ENCODE measurements at places on chromosomes 6 and 20.

GRCh38 chr6:107632381-107633136, 142.6 kb downstream of the SOBP start:
- H3K27ac ChIP-seq: no peak overlapping the region
- no peaks in the 10 kb centered on the region for H3K4me1 ChIP-seq

DNA sequence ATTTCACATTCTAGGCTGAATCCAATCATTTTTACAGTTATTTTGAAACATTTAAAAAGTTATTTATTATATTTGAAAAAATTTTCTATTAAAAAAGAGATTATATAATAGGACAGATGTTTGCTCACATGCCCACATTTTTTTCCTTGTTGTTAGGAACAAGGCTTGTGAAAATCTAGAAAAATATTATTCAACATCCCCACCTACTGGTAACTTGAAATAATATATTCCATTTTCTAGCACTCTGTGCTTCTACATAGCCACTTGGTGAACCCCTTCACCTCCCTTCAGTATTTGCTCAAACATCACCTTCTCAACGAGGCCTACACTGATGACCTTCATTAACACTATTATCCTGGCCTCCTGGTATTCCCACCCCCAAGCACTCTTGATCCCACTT, 18.3 kb upstream of the GPRC6A start:
- H3K27me3 ChIP-seq: no peaks in the 10 kb centered on the region
- no peaks in the 10 kb centered on the region for H3K36me3 ChIP-seq
- no peak overlapping the region for H3K4me3 ChIP-seq
- no peak overlapping the region for H3K27ac ChIP-seq
- H3K4me1 ChIP-seq: no peaks in the 10 kb centered on the region
- DNase-seq: peak; percentile 35

GRCh38 chr6:68760485-68760884, 125.4 kb downstream of the ADGRB3 start:
- H3K4me1 ChIP-seq: no peaks in the 10 kb centered on the region
- no peaks in the 10 kb centered on the region for H3K27me3 ChIP-seq
- H3K4me3 ChIP-seq: no peak overlapping the region
- H3K36me3 ChIP-seq: no peaks in the 10 kb centered on the region

- DNase-seq: no peak
- no peaks in the 10 kb centered on the region for H3K27me3 ChIP-seq
- H3K27ac ChIP-seq: no peak overlapping the region
- H3K4me1 ChIP-seq: no peaks in the 10 kb centered on the region
- no peaks in the 10 kb centered on the region for H3K36me3 ChIP-seq
- H3K4me3 ChIP-seq: no peak overlapping the region
Measured at GRCh38 chr6:135002974-135003703, 51.5 kb downstream of the HBS1L start.

DNA sequence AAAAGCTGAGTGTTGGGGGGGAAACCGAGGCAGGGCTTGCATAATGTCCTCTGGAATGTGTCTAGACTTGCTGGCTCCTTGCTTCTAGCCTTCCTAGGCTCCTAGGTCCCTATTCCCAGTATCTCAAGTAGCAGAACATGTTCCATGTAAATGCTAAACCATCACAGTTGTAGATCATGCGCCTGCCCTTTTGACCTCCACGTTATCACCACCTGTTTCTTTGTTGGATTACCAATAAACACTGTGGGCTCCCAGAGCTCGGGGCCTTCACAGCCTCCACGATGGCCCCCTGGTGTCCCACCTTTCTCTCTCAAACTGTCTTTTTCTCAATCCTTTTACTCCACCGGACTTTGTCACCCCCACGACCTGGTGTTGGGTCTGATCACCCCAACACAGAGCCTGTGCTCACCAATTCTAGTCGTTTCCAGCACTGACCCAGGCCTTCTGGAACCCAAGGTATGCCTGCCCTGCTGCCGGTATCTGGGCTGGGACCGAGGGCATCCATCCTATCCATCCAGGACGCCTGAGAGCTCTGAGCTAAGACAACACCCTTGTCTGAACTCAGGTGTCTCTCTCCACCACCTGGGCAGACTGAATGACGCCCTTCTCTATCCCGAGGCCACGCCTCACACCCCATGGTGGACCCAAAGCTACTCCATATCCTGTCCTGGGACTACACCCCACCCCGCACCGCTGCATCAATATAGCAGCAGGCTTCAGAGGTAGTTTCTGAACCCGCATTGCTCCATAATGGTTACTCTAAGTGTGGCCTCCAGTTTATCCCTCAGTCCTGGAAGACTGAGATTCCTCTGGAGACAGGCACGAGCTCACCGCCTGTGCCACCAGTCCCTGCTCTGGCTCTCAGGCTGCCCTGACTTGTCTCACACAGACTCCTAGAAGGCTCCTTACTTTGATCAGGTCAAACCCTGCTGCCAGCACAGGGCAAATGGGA, 9.3 kb upstream of the PRR18 start:
- H3K27ac ChIP-seq: no peak overlapping the region
- no peaks in the 10 kb centered on the region for H3K4me1 ChIP-seq
- H3K27me3 ChIP-seq: no peaks in the 10 kb centered on the region
- DNase-seq: no peak
- H3K36me3 ChIP-seq: no peaks in the 10 kb centered on the region

GRCh38 chr6:129105793-129106192, 222.9 kb downstream of the LAMA2 start:
- H3K27ac ChIP-seq: no peak overlapping the region
- no peak overlapping the region for H3K4me3 ChIP-seq
- no peaks in the 10 kb centered on the region for H3K36me3 ChIP-seq
- no peaks in the 10 kb centered on the region for H3K27me3 ChIP-seq

DNA sequence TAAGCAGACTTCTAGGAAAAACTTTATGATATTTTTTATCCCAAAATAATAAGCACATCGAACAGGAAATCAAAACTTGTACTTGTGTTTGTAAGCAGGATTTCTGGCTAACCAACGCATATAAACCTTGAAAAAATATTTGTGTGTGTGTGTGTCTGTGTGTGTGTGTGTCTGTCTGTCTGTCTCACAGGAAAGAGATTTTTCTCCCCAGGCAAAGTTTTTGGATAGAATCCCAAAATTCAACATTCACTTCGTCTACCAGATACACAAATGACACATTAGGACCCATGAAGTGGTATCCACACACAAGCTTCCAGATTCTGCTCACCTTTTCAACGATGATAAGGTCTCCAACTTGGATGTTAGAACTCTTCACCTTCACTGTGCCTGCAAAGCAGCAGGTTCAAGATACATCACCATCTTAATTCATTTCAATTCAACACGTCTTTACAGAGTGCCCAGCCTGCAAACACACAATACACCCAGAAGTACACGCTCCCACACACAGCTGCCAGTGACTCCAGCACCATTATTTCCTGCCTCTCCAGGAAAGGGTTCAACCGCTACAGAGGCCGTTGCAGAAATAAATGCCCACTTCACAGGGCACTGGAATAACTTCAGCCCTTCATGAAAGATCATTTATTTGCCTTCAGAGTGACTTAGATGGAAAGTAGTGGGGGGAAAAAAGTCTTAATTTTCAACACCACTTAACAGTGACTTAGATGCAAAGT, 70.9 kb downstream of the ATP9A start:
- DNase-seq: no peak
- no peaks in the 10 kb centered on the region for H3K36me3 ChIP-seq
- peaks cover 6% of the 10 kb centered on the region for H3K4me1 ChIP-seq
- no peak overlapping the region for H3K27ac ChIP-seq
- no peaks in the 10 kb centered on the region for H3K27me3 ChIP-seq
- H3K4me3 ChIP-seq: no peak overlapping the region

DNA sequence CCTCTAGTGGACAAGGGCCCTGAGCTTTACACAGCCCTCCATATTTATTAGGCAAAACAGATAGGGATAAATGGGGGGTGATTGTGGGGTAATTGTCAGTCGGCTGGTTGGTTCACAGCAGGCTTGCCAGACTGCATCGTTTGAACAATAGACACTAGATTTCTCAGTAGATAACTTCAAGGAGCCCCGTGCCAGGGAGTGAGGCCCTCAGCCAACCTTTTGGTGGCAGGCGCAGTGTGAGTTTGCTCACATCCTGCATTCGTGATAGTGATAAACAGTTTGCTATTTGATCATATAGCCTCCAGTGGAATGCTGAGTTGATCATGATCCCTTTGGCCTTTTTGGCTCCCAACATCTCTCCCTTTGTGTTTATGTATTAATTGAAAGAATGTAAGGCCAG, 3.6 kb upstream of the ABHD12 start:
- no peaks in the 10 kb centered on the region for H3K27me3 ChIP-seq
- H3K36me3 ChIP-seq: no peaks in the 10 kb centered on the region
- DNase-seq: peak; percentile 70
- H3K4me1 ChIP-seq: peaks cover 6% of the 10 kb centered on the region
- no peak overlapping the region for H3K4me3 ChIP-seq

DNA sequence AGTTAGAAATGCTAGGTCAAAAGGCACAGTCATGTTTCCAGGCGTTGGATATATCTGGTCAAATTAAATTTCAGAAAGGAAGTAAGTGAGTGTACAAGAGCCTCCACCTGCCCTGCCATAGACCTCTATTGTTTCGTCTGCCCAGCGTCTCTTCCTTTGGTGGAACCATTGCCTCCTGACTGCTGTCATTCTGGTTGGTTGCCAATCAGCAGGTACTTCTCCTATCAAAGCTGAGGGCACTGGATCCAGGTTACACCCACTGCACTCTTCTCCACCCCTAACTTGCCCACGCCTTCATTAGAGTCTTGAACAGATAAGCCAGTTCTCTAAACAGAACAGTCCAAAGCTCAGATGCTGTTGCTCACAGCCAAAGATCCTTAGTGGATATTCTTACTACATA, 2.6 kb upstream of the WFDC5 start:
- no peaks in the 10 kb centered on the region for H3K27me3 ChIP-seq
- DNase-seq: no peak
- H3K27ac ChIP-seq: no peak overlapping the region
- H3K36me3 ChIP-seq: no peaks in the 10 kb centered on the region
- H3K4me1 ChIP-seq: no peaks in the 10 kb centered on the region

- H3K4me3 ChIP-seq: no peak overlapping the region
- H3K27ac ChIP-seq: no peak overlapping the region
- peaks cover 11% of the 10 kb centered on the region for H3K4me1 ChIP-seq
- no peaks in the 10 kb centered on the region for H3K27me3 ChIP-seq
- H3K36me3 ChIP-seq: no peaks in the 10 kb centered on the region
Measured at GRCh38 chr20:10509376-10509775, 74.3 kb downstream of the SLX4IP start.

- no peak overlapping the region for H3K27ac ChIP-seq
- no peaks in the 10 kb centered on the region for H3K36me3 ChIP-seq
- DNase-seq: peak; percentile 74
- no peaks in the 10 kb centered on the region for H3K4me1 ChIP-seq
Measured at GRCh38 chr6:131250122-131250521, 114.9 kb downstream of the AKAP7 start.

- H3K4me1 ChIP-seq: no peaks in the 10 kb centered on the region
- H3K27me3 ChIP-seq: no peaks in the 10 kb centered on the region
- no peak for DNase-seq
- H3K4me3 ChIP-seq: no peak overlapping the region
- peaks cover 40% of the 10 kb centered on the region for H3K36me3 ChIP-seq
Measured at GRCh38 chr20:17619351-17620093, 49.6 kb downstream of the DSTN start.

DNA sequence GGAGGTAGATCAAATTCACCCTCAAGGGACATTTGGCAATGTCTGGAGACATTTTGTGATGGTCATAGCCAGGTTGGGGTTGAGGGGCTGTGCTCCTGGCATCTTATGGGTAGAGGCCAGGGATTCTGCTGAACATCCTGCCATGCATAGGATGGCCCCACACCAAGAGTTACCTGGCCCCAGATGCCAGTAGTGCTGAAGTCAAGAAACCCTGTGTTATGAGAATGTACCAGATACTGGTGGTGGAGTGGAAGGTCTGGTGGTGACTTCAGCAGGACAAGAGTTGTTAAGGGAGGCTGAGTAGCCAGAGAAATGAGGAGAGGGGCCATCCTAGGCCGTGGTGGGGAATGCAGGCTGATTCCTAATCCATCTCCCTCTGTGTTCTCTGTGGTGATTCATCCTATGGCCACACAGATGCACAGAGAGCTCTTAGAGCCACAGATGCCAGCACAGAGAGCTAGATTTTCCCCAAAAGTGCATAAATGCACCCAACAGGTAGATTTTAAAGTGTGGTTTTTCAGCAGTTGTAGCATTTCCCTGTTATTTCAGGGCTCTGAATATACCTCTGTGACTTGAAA, 43.6 kb downstream of the CDYL start:
- H3K4me1 ChIP-seq: no peaks in the 10 kb centered on the region
- no peak overlapping the region for H3K4me3 ChIP-seq
- peak; percentile 59 for DNase-seq
- no peak overlapping the region for H3K27ac ChIP-seq
- H3K36me3 ChIP-seq: no peaks in the 10 kb centered on the region

DNA sequence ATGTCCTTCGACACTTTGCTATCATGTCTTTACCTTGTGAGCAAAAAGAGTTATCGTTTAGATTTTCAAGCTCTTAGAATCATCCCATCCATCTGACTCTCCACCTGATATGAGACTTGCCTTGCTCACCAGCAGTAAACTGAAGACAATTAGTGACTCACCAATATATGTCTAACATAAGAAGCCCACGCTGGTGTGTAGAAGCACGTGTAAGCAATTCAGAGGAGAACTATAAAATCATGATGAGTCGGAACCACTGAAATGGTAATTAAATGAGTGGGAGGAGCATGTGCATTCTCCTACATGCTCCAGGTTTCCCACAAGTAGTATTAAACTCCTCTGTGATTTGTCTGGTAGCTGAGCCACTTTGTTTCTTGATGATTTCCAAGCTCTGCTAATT, 181.6 kb upstream of the RNF217 start:
- DNase-seq: no peak
- H3K4me3 ChIP-seq: no peak overlapping the region
- H3K27ac ChIP-seq: no peak overlapping the region
- no peaks in the 10 kb centered on the region for H3K4me1 ChIP-seq

GRCh38 chr20:59400708-59401107, 100.3 kb downstream of the EDN3 start:
- no peak overlapping the region for H3K27ac ChIP-seq
- no peaks in the 10 kb centered on the region for H3K4me1 ChIP-seq
- peaks cover 3% of the 10 kb centered on the region for H3K27me3 ChIP-seq
- H3K36me3 ChIP-seq: no peaks in the 10 kb centered on the region
- H3K4me3 ChIP-seq: no peak overlapping the region

DNA sequence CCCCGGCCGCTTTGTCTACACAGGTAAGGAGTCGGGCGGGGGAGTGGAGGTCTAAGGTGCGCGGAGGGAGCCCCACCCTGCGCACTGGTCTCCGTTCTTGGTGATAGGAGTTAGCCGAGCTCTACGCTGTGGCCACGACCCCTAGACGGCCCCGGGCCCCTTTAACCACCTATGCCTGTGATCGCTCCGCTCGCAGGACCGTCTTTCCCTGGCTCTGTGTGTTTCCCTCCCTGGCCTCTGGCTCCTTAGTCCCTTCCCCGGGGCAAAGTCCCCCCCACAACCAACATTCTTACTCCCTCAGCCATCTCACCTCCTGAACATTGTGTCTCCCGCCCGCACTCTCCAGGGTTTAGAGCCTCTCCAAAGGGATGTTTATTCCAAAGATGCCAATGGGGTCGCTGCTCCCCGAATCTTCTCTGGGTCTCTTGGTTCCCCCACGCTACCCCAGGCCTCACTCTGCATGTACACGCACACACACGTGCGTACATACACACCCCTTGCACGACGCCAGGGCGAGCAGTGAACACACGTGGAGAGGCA, 50.4 kb downstream of the CPXM1 start:
- no peaks in the 10 kb centered on the region for H3K4me1 ChIP-seq
- no peak overlapping the region for H3K4me3 ChIP-seq
- H3K27me3 ChIP-seq: peaks cover 49% of the 10 kb centered on the region

Measured in mesendoderm (in vitro differentiated cells).